ENCODE measurements at places on chromosomes 5 and 9.

- DNase-seq: no peak
- H3K4me3 ChIP-seq: no peak overlapping the region
- H3K27me3 ChIP-seq: no peaks in the 10 kb centered on the region
- H3K36me3 ChIP-seq: no peaks in the 10 kb centered on the region
Measured at GRCh38 chr5:125712397-125712796, 710.8 kb upstream of the GRAMD2B start.

DNA sequence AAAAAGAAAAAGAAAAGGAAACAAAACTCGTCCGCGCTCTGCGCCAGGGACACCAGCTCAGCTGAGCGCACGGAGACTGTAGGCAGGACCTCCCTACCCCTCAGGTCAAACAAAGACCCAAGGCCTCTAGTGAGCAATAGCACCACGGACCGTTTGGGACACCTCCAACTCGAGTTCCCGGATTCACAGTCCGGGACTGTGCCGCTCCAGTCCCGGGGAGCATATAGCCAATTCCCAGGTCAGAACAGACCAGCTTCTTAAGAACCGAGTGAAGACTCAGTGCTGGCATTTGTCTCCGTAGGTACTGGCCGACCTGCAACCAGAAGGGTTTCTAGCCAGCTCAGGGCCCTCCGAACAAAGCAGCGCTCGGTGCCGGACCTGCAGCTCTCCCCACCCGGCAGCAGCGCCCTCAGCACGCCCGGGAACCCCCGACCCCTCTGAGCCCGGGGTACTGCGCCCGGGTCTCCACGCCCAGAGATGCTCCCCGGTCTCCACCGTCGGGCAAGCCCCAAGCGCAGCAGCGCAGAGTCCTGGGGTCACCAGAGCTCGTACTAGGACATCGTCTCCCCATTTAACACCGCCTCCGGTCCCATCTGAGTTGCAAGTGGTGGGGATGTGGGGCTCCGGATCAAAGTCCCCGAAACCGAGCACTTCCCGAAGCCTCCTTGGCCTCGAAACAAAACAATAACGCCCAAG, 591 bp downstream of the ABCA1 start:
- H3K4me3 ChIP-seq: peak overlapping the region; percentile 79
- peaks cover 21% of the 10 kb centered on the region for H3K4me1 ChIP-seq
- no peaks in the 10 kb centered on the region for H3K36me3 ChIP-seq
- H3K27ac ChIP-seq: peak overlapping the region; percentile 73
- peak; percentile 45 for DNase-seq

GRCh38 chr9:96408409-96409280, 9.5 kb downstream of the ZNF367 start:
- peaks cover 28% of the 10 kb centered on the region for H3K36me3 ChIP-seq
- H3K4me1 ChIP-seq: peaks cover 30% of the 10 kb centered on the region
- no peak overlapping the region for H3K27ac ChIP-seq
- peak; percentile 23 for DNase-seq
- no peak overlapping the region for H3K4me3 ChIP-seq

GRCh38 chr5:57194653-57195052, 20.8 kb downstream of the GPBP1 start:
- no peak overlapping the region for H3K4me3 ChIP-seq
- no peaks in the 10 kb centered on the region for H3K27me3 ChIP-seq
- peaks cover 42% of the 10 kb centered on the region for H3K36me3 ChIP-seq
- DNase-seq: no peak
- H3K4me1 ChIP-seq: peaks cover 78% of the 10 kb centered on the region

GRCh38 chr5:57804505-57804904, 321.9 kb upstream of the ACTBL2 start:
- no peak overlapping the region for H3K4me3 ChIP-seq
- H3K4me1 ChIP-seq: no peaks in the 10 kb centered on the region
- H3K27me3 ChIP-seq: peaks cover 3% of the 10 kb centered on the region
- H3K27ac ChIP-seq: no peak overlapping the region
- DNase-seq: no peak
- H3K36me3 ChIP-seq: no peaks in the 10 kb centered on the region

DNA sequence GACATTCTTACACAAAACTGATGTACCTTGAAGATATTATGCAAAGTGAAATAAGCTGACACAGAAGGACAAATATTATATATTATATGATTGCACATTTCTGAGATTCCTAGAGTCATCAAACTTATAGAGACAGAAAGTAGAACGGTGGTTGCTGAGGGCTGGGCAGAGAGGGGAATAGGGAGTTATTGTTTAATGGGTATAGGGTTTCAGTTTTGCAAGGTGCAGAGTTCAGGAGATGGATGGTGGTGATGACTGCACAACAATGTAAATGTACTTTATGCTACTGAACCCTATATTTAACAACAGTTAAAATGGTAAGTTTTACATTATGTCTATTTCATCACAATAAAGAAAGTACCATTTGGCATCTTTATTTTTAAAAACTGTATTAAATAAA, 315.8 kb upstream of the POU5F2 start:
- no peaks in the 10 kb centered on the region for H3K27me3 ChIP-seq
- H3K4me3 ChIP-seq: no peak overlapping the region
- no peak overlapping the region for H3K27ac ChIP-seq
- no peak for DNase-seq
- H3K36me3 ChIP-seq: peaks cover 21% of the 10 kb centered on the region

GRCh38 chr5:128536254-128537220, 1.5 kb downstream of the FBN2 start:
- H3K27me3 ChIP-seq: peaks cover 36% of the 10 kb centered on the region
- H3K36me3 ChIP-seq: no peaks in the 10 kb centered on the region
- DNase-seq: no peak
